ENCODE measurements at places on chromosomes 6 and 20.

DNA sequence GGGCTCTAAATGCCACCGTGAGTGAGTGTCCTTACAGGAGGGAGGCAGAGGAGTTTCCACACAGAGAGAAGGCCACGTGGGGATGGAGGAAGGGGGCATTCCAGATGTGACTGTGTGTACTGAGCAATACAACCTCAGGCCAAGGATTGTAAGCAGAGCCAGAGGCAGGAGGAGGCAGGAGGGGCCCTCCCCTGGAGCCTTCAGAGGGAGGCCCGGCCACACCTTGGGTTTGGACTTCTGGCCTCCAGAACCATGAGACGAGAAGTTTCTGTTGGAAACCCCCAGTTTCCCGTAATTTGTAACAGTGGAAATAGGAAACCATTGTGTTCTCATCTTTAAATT lies 9.3 kb upstream of the KIF25 start:
- no peak for DNase-seq

DNA sequence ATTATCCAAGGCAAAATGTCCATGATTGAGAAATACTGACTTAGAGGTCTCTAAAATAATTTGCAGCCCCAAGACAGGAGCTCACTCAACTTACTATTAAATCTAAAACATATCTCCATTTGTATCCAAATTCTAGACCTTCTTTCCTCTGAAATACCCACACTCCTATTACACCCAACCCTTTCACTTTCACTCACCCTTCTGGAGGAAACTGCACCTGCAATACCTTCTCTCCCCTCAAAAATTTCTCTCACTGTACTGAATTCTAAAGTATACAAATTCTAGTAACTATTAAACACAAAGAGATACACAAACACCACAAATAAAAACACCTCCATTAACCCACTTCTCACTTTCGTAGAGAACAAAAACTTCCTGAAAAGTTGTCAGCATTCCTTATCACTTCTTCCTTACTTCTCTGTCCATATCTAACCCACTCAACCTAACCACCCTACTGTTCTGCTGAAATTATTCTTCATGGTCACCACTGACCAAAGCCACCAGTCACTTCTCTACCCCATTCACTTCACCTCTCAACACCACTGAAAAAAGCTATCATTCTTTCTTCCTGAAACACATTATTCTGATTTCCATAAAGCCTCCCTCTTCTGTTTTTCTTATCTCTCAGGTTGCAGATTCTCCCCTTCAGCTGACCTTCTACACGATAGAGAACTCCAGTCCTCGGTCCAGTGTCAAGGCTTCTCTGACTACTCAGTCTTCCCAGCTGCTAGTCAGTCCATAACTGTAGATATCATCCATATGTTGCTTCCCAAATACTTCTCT lies 12.0 kb downstream of the LMBRD1 start:
- no peak for DNase-seq

DNA sequence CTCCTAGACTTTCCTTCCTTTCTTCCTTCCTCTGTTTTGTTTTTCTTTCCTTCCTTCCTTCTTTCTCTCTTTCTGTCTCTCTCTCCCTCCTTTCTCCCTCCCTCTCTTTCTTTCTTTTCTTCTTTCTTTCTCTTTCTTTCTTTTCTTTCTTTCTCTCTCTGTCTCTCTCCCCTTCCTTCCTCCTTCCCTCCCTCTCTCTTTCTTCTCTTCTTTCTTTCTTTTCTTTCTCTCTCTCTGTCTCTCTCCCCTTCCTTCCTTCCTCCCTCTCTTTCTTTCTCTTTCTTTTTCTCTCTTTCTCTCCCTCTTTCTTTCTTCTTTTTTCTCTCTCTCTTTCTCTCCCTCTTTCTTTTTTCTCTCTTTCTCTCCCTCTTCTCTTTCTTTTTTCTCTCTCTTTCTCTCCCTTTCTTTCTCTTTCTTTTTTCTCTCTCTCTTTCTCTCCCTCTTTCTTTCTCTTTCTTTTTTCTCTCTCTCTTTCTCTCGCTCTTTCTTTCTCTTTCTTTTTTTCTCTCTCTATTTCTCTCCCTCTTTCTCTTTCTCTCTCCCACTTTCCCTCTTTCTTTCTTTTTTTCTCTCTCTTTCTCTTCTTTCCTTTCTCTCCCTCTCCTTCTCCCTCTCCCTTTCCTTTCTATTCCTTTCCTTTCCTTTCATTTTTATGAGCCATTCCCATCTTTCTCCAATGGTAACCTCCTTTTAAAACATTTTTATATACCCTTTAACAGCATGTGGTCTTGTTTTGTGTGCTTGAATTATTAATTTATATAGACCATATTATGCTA lies 2.3 kb downstream of the TINAG start:
- no peak for DNase-seq

GRCh38 chr6:169189182-169189581 lies 64.5 kb downstream of the THBS2 start:
- DNase-seq, result no peak

DNA sequence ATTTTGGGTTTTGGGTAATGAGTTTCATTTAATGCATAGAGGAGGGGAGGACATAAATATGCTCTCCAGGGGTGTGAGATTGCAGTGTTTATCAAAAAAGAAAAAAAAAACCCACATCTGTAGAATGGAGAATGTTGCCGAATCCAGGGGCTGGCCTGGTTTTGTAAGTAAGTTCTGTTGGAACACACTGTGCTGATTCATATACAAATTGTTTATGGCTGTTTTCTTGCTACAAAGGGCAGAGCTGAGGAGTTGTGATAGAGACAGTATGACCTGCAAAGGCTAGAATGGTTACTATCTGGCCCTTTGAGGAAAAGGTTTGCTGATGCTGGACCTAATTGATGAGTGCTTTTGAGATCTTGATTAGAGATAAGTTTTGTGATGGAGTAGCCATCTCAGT lies 30.4 kb downstream of the SCAF8 start:
- no peak for DNase-seq

- no peak for DNase-seq
These were observed 49.1 kb upstream of the TPD52L1 start for GRCh38 chr6:125104425-125104824.

GRCh38 chr20:19269737-19270340 lies 57.4 kb downstream of the SLC24A3 start:
- DNase-seq, result no peak

DNA sequence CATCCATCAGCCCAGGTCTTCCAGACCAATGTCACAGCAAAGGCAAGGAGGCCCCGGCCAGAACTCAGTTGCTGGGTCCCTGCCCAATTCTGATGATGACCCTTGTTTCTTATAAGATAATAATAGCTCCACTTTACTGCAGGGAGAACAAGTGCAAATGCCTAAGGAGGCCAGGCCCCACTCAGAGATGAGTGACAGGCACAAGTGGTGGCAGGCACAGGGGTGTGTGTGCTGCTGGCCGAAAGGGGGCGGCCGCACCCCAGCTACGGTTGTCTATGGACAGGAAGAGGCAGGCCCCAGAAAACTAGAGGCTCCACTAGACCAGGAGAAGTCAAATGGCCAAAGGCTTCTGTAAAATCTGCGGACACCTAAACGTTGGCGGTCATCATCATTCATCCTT lies 28.6 kb downstream of the GNAS-AS1 start:
- DNase-seq, result no peak

Measured in activated T-cell treated with anti-CD3 and anti-CD28 coated beads for 24 hours (primary cell).